ENCODE measurements at places on chromosomes 5 and 9. TPM values are rescaled to one million over a fixed set of nuclear protein-coding genes. Genes with fewer than 3 reads are reported as not detected.

GRCh38 chr9:120438836-120439546 is 141.0 kb downstream of the CDK5RAP2 start:
- no peaks in the 10 kb centered on the region for H3K36me3 ChIP-seq
- no peak overlapping the region for H3K4me3 ChIP-seq
- H3K27ac ChIP-seq = no peak overlapping the region
- peaks cover 13% of the 10 kb centered on the region for H3K4me1 ChIP-seq

DNA sequence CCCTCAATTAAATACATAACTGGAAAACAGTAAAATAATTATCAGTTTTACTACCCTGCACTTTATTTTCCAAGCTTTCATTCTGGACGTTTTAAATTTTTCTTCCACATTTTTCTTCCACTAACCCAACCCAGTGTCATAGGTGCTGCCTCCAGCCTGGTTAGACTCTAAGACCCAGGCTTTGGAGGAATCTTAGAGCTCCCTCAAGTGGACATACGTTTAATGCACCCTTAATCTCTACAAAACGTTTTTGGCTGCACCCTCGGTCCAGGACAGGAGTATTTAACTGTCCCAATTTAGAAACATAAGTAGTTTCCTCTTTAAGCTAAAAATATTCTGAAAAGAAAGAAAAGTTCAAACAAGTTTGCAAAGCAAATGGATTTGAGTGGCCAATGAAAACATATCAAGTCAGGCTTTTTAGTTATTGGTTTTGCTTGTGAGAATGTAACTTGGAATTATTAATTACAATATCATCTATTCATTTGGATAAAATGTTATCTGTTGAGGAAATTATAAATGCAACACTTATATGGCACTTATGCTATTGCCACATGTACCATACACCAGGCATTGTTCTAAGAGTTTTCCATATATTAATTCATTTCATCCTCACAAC is 38.9 kb downstream of the CDH6 start:
- H3K4me1 ChIP-seq = no peaks in the 10 kb centered on the region
- no peak overlapping the region for H3K4me3 ChIP-seq
- H3K36me3 ChIP-seq = no peaks in the 10 kb centered on the region
- peaks cover 2% of the 10 kb centered on the region for H3K27me3 ChIP-seq
- DNase-seq = peak; percentile 54
- H3K27ac ChIP-seq = no peak overlapping the region

Gene BSPRY
- 0.15 TPM for total RNA-seq

Gene GPR151
- not detected for total RNA-seq

Gene SPATA6L
- total RNA-seq = 6.7 TPM

GRCh38 chr5:9621379-9621903 is 8.7 kb downstream of the TAS2R1 start:
- peaks cover 2% of the 10 kb centered on the region for H3K27me3 ChIP-seq
- H3K4me3 ChIP-seq = no peak overlapping the region
- no peak for DNase-seq
- H3K36me3 ChIP-seq = no peaks in the 10 kb centered on the region
- no peak overlapping the region for H3K27ac ChIP-seq
